ENCODE measurements at places on chromosomes 6 and 20. TPM values are rescaled to one million over a fixed set of nuclear protein-coding genes. Genes with fewer than 3 reads are reported as not detected.

- DNase-seq, result no peak
- H3K4me1 ChIP-seq, result peaks cover 10% of the 10 kb centered on the region
- no peaks in the 10 kb centered on the region for H3K27me3 ChIP-seq
- peak overlapping the region; percentile 76 for H3K27ac ChIP-seq
These were observed 45.5 kb upstream of the UST start for GRCh38 chr6:148701375-148701774.

DNA sequence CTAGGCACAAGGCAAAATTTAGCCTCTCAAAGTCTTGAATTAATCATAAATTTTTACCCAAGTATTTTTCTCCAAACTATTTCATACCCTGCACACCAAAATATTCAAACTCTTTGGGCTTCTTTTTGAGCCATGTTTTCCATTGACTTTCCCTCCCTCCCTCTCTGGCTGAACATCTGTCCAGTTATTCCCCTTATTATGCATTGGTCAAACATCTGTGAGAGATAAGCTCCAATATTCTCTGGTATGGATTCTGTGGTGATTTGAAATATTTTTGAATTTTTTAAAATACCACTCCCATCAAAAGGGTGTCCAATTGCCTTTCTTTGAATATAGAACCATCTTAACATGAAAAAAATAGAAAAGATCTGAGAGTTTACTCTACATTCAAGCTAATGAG, 244.2 kb downstream of the RFPL4B start:
- H3K36me3 ChIP-seq, result no peaks in the 10 kb centered on the region
- no peaks in the 10 kb centered on the region for H3K4me1 ChIP-seq
- no peak overlapping the region for H3K4me3 ChIP-seq
- DNase-seq, result no peak
- no peak overlapping the region for H3K27ac ChIP-seq

DNA sequence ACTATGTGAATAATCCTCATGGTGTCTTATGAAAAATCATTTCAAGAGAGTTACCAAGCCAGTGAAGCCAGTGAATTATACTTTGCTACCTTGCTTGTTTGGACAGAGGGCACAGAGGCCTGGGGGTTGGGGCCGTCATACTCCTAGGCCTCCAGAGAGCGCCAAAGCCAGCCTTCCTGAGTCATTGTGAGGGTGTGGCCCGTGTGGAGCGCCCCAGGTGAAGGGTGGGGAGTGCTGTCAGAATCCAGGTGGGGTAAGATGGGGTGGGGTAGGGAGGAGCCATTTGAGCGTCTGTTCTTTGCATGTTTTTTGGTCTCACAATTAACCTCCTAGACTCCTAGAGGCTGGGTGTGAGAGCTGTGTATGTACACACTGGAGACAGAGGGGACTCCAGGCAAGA, 71.1 kb downstream of the PERP start:
- peaks cover 4% of the 10 kb centered on the region for H3K27me3 ChIP-seq
- no peak overlapping the region for H3K27ac ChIP-seq
- no peak for DNase-seq
- H3K4me1 ChIP-seq, result peaks cover 2% of the 10 kb centered on the region
- H3K4me3 ChIP-seq, result no peak overlapping the region

PANK2 gene
- 63.8 TPM for total RNA-seq

C2 gene
- total RNA-seq, result 0.45 TPM

DNA sequence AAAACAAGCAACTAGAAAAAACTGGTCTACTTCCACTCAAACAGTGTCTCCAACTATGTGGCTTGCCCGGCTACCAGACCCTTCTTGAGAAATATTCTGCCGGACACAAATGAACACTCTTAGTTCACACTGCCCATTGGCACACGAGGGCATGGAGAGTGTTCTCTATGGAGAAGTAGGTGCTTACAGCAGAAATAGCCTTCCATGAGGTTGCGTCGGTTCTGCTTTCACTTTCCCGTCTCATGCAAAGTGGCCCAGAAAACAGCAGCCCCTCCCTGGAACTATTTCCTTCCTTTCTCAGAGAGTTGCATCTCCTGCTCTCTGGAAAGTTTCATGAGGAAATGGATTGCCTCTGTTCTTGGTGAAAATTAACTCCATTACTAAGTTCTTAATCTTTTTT, 9.5 kb upstream of the HLA-DOA start:
- peaks cover 24% of the 10 kb centered on the region for H3K4me1 ChIP-seq
- H3K36me3 ChIP-seq, result no peaks in the 10 kb centered on the region
- no peak overlapping the region for H3K4me3 ChIP-seq
- H3K27ac ChIP-seq, result no peak overlapping the region

C20orf141 gene
- total RNA-seq, result not detected

DNA sequence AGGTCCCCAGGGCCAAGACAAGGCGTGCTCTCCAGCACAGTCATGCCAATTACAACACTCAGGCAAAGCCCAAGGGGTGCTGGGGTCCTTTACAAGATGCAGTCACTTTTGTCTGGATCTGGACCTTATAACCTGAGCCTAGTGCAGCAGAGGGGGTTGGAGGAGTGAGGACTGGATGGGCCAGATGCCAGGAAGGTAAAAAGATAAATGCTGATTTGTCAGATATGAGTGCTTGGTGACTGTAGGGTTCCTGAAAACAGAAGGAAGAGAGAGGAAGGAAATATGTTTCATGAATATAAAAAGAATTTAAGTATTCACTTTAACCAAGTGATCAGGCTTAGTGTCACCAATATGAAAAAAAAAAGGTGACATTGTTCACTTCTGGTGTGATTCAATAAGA, 43.4 kb upstream of the TFAP2A start:
- H3K36me3 ChIP-seq, result no peaks in the 10 kb centered on the region
- H3K27ac ChIP-seq, result no peak overlapping the region
- peaks cover 15% of the 10 kb centered on the region for H3K27me3 ChIP-seq
- H3K4me3 ChIP-seq, result no peak overlapping the region
- DNase-seq, result no peak
- no peaks in the 10 kb centered on the region for H3K4me1 ChIP-seq

- peaks cover 34% of the 10 kb centered on the region for H3K4me1 ChIP-seq
- H3K27ac ChIP-seq, result peak overlapping the region; percentile 95
- peaks cover 18% of the 10 kb centered on the region for H3K36me3 ChIP-seq
- DNase-seq, result no peak
- H3K27me3 ChIP-seq, result peaks cover 3% of the 10 kb centered on the region
These were observed 778 bp upstream of the LOC128125822 start for GRCh38 chr6:63571361-63572043.

DNA sequence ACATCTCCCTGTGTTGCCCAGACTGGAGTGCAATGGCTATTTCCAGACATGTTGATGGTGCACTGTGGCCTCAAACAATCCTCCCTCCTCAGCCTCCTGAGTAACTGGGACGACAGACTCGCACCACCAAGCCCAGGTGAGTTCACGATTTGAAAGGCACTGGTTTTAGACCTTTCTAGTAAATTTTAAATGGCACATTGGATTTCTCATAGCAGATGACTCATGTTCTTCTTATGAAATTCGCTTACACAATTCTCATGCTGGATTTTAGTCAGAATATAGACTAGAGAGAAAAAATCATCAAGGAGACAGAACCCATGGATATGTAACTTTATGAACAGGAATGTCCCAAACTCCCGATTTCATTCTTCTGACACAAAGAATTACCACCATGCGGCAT, 18.1 kb upstream of the PXDC1 start:
- no peak for DNase-seq
- peaks cover 2% of the 10 kb centered on the region for H3K4me1 ChIP-seq
- no peak overlapping the region for H3K4me3 ChIP-seq

- no peaks in the 10 kb centered on the region for H3K27me3 ChIP-seq
- H3K36me3 ChIP-seq, result no peaks in the 10 kb centered on the region
- no peak overlapping the region for H3K27ac ChIP-seq
- H3K4me3 ChIP-seq, result no peak overlapping the region
These were observed 146.5 kb upstream of the FERMT1 start for GRCh38 chr20:6269168-6269873.

GRCh38 chr6:35341557-35341956, 801 bp upstream of the PPARD start:
- DNase-seq, result no peak
- H3K27me3 ChIP-seq, result peaks cover 12% of the 10 kb centered on the region
- peaks cover 21% of the 10 kb centered on the region for H3K36me3 ChIP-seq
- no peak overlapping the region for H3K4me3 ChIP-seq
- no peak overlapping the region for H3K27ac ChIP-seq

DNA sequence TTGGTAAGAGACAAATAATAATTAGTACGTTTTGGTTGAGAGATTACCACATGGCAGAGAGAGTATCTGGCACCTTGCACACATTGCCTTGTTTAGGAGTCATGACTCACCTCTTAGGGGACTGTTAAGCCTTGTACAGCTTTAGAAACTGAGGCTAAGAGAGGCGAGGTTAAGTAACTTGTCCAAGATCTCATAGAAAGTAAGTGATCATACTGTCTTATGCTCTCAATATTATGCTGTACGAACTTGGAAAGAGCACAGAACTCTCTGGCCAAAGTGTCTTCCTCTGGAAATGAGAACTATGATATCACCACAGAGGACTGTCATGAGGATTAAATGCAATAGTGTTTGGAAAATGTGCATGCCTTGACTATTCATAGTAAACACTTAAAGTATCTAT, 249.0 kb downstream of the UTRN start:
- DNase-seq, result no peak
- H3K4me3 ChIP-seq, result no peak overlapping the region
- H3K4me1 ChIP-seq, result peaks cover 4% of the 10 kb centered on the region
- no peak overlapping the region for H3K27ac ChIP-seq
- H3K27me3 ChIP-seq, result no peaks in the 10 kb centered on the region

SIRPB2 gene
- total RNA-seq, result not detected

TEAD3 gene
- 0.13 TPM for total RNA-seq

BHLHE23 gene
- total RNA-seq, result not detected

- DNase-seq, result peak; percentile 24
- peaks cover 57% of the 10 kb centered on the region for H3K36me3 ChIP-seq
- no peaks in the 10 kb centered on the region for H3K4me1 ChIP-seq
These were observed 398.8 kb downstream of the ESR1 start for GRCh38 chr6:152206072-152206818.

DNA sequence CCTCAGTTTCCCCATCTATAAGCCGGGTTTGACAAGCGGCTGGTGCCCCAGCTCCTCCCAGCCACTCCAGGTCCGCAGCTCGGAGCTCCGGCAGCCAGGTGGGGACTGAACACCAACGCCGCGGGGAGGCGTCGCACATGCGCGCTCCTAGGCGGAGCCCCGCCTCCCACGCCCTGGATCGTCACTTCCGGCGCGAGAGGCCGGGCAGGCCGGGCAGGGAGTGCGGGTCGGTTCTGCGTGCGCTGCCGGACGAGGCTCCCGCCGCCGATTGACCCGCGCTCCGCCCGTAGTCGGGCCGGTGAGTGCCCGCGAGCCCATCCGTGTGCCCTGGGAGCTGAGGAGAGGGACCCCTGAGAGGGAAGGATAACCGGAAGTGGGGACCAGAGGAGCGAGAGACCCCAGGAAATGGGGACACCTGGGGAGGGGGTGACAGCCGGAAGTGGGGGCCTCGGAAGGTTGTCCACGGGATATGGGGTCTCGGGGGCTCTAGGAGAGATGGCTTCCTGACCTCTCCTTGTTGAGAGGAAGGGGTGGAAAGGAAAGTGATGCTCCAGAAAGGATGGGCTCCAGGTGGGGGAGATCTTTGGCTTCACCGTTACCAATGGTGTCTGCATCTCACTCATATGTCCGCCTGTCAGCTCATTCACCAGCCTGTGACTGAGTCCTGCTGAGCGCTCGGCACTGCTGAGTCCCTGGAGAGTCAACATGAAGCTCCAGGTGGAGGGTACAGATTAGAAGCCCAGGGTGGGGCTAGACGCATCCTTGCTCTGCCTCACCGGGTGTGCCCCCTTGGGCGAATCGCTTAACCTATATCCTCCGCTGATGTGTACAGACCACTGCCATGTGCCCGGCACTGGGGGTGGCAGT, at the start of gene TTPAL:
TSS of gene TTPAL (plus strand) at position 181 of the 867 bp plus-strand sequence. CDS start 4,126 bp downstream, outside the sequence.
- peak within 1 kb of the TSS; percentile 93 for H3K4me3 ChIP-seq
- H3K27ac ChIP-seq, result peak within 1 kb of the TSS; percentile 91
- H3K27me3 ChIP-seq, result no peaks in the 10 kb centered on the region
- H3K36me3 ChIP-seq, result peaks cover 8% of the 10 kb centered on the region
- H3K4me1 ChIP-seq, result peaks cover 25% of the 10 kb centered on the region

HSPA1L gene
- 2.8 TPM for total RNA-seq

- no peak overlapping the region for H3K27ac ChIP-seq
- no peaks in the 10 kb centered on the region for H3K4me1 ChIP-seq
- no peak for DNase-seq
- H3K27me3 ChIP-seq, result no peaks in the 10 kb centered on the region
These were observed 98.0 kb upstream of the JARID2 start for GRCh38 chr6:15147827-15148226.

DNA sequence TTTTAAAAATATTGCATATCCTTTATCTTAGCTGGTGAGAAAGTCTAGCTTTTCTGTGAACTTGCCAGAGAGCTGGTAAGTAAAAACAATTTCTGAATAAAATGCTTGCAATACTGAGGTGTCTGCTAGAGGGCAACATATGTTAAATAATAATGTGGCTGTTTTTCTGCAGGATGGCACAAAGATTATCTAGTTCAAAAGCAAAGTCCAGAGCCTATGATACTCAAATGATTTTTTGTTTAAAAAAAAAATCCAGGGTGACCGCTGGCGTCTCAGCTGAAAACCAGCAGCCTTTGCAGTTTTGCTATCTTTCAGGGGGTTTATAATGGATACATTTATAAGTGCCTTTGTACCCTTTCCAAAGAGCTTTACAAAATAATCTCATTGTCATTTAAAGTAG, 194.9 kb downstream of the PHACTR1 start:
- no peaks in the 10 kb centered on the region for H3K36me3 ChIP-seq
- H3K27ac ChIP-seq, result no peak overlapping the region
- H3K4me3 ChIP-seq, result no peak overlapping the region
- H3K4me1 ChIP-seq, result no peaks in the 10 kb centered on the region
- peaks cover 16% of the 10 kb centered on the region for H3K27me3 ChIP-seq

SLC35F1 gene
- not detected for total RNA-seq

EYA2 gene
- 0.15 TPM for total RNA-seq

MDFI gene
- not detected for total RNA-seq

GRCh38 chr6:56718236-56718635, 75.5 kb upstream of the DST start:
- no peak overlapping the region for H3K4me3 ChIP-seq
- no peak for DNase-seq
- H3K4me1 ChIP-seq, result no peaks in the 10 kb centered on the region
- H3K27ac ChIP-seq, result no peak overlapping the region
- H3K36me3 ChIP-seq, result no peaks in the 10 kb centered on the region

DNA sequence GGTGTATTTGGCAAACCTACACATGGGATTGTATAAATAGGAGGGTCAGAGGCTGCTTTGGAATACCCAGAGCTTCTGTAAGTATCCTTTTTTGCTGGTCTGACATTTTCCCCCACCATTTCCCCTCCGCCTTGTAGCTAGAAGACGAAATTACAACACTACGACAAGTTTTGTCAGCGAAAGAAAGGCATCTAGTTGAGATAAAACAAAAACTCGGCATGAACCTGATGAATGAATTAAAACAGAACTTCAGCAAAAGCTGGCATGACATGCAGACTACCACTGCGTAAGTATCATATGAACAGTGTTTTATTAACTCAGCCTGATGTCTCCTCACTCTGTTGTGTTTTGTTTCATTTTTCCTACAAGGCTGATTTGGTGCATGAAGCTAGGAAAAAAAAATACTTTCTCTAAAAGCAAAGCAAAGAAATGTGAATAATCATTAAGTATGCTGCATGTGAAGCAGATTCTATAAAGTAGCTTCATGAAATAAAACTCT, 72.7 kb downstream of the HDDC2 start:
- no peak for DNase-seq
- H3K36me3 ChIP-seq, result no peaks in the 10 kb centered on the region
- no peak overlapping the region for H3K4me3 ChIP-seq
- no peak overlapping the region for H3K27ac ChIP-seq

VARS2 gene
- total RNA-seq, result 33.6 TPM

GRCh38 chr6:51459958-51460357, 627.5 kb downstream of the PKHD1 start:
- H3K4me3 ChIP-seq, result no peak overlapping the region
- no peaks in the 10 kb centered on the region for H3K4me1 ChIP-seq
- H3K27me3 ChIP-seq, result no peaks in the 10 kb centered on the region
- H3K27ac ChIP-seq, result no peak overlapping the region

Data from activated CD4-positive, alpha-beta memory T cell treated with anti-CD3 and anti-CD28 coated beads, Interleukin-2, amount 10 ng/mL, durations not matched to agents 7 days and 5 days (primary cell).